Epithelial cell of alveolus of lung (primary cell): ENCODE measurements at places on chromosomes 13 and 19. TPM values are rescaled to one million over a fixed set of nuclear protein-coding genes. Genes with fewer than 3 reads are reported as not detected.

The KIR3DL2 gene
- total RNA-seq, result not detected in 2 replicates

The GNA15 gene
- total RNA-seq, result 3.4 TPM in 1 of 2 replicates, not detected in the other

The KASH5 gene
- not detected in 2 replicates for total RNA-seq

The FGF21 gene
- total RNA-seq, result not detected in 2 replicates

The PIP5K1C gene
- total RNA-seq, result 23.7 and 27.2 TPM in 2 replicates

The OR7A5 gene
- total RNA-seq, result 0.16 TPM in 1 of 2 replicates, not detected in the other

The F10 gene
- total RNA-seq, result 12.8 and 29.5 TPM in 2 replicates

The PALM3 gene
- 0.39 TPM in 1 of 2 replicates, not detected in the other for total RNA-seq

The TPTE2 gene
- total RNA-seq, result not detected in 2 replicates

The KLK5 gene
- total RNA-seq, result not detected in 2 replicates

The MCEMP1 gene
- total RNA-seq, result not detected in 2 replicates
